ENCODE measurements at places on chromosomes 6 and 20.

DNA sequence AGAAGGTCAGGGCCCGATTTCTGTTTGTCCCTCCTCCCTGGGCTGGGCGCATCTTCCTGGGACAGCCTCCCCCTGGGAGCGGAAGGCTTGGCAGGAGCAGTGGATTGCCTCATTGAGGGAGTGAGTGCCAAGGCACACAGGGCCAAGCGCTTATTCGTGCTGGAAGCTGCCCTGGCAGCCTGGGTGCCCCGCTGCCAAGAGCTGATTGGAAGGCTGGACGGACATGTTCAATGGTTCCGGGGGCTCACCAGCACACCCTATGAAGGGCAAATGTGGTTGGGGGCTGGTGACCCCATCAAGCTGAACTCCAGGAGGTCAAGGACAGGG is 10.3 kb upstream of the ZNF831 start:
- no peak for DNase-seq

DNA sequence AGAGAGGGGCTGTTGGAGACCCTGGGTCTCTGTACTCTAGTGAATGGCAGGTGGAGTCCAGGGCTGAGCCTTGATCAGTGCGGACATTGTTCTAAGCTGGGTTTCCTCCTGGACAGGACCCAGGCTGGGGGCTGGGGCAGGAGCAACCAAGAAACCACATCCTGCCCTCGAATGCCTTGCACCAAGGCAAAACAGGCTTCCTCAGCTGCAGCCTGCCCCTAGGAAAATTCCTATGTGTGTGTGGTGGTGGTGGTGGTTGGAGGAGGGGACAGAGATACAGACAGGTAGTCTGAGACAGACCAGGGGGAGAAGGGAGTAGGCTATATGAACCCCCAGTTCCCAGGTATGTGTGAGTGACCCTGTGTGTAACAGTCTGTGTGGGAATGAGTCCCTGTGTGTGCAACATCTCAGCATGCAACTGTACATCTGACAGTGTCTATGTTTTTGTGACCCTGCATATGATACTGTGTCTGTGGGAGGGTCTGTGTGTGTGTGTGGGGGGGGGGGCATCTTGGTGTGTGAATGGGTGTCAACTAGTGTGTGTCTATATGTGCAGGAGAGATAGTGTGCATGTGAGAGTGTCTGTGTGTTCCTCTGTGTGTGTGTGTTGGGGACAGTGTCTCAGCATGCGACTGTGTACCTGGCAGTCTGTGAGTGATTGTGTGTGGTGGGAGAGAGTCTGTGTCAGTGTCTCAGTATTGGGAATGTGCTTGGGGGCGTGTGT is 3.0 kb downstream of the GLP1R start:
- no peak for DNase-seq

GRCh38 chr20:39784693-39785092 is 822.5 kb downstream of the DHX35 start:
- DNase-seq: no peak

DNA sequence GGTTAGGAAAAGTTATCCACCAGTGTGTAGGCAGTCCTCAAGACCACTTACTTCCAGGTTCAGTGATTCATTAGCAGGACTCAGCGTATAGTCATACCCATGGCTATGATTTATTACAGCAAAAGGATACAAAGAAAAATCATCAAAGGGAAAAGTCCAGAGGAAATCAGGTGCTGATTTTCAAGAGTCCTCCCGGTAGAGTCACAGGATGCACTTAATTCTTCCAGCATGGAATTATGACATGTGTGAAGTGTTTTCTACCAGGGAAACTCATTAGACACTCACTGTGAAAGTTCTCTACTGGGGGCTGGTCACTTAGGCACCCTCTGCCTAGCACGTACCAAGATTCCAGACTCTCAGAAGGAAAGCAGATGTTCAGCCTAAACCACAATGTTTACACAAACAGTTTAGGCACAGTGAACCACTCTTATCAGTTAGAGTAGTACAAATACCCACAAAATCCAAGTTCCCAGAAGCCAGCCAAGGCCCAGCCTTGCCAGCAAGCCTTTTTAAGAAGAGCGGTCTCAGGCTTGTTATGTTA is 10.2 kb downstream of the WFDC3 start:
- DNase-seq: peak; percentile 68

- no peak for DNase-seq
Measured at GRCh38 chr6:17912521-17912920, 74.9 kb downstream of the KIF13A start.

DNA sequence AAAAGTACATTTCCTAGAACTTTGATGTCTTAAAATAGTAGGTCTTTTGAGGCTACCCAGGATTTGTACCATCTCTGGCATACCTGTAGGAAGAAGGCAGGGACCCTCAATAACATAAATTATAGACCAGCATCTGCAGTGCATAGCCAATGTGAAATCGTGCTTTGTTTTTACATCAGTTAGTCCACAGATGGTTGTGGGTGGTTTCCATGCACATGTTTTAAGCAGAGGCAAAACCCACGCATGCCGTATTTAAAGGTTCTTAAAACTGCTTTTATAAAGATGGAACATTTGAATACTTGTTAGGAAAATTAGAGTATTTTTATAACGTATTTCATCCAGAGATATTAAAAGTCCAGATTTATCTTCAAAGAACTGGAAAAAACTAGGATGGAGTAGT is 66.3 kb downstream of the SH3BGRL2 start:
- DNase-seq: no peak

- DNase-seq: no peak
Measured at GRCh38 chr6:144660561-144661115, 375.5 kb downstream of the UTRN start.

- DNase-seq: peak; percentile 17
Measured at GRCh38 chr20:32189691-32190615, 17.6 kb downstream of the PLAGL2 start.

- no peak for DNase-seq
Measured at GRCh38 chr6:54108271-54108670, 3.0 kb upstream of the MLIP start.

DNA sequence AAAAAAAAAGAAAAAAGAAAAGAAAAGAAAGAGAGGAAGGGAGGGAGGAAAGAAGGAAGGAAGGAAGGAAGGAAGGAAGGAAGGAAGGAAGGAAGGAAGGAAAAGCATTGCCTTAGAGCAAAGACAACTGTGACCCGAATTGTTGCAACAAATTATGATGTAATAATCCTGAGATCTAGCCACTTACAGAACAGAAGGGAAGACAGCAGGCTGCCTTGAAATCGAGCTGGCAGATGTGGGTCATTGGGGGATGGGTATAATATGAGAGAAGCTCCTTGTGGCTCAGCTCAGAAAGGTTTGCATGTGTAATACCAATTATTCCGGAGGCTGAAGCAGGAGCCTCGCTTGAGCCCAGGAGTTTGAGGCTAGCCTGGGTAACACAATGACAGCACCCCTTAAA is 208.1 kb upstream of the PROKR2 start:
- no peak for DNase-seq

DNA sequence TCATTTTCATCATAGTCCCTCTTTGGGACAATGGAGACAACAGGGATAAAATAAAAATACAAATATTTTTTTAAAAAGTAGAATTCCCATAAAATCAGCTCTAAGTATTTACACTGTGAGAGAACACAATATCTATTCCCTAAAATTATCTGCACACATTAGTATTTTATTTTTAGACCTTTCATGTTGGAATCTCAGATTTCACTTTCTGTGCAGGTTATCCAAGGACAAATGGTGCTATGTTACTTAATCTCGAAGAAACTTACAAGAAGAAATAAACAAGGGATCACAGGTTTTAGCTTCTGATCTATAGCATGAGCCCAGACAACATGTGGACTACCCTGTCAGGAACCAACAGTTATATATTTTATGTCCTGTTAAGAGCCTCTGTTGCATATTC is 23.0 kb upstream of the LYRM2 start:
- no peak for DNase-seq

DNA sequence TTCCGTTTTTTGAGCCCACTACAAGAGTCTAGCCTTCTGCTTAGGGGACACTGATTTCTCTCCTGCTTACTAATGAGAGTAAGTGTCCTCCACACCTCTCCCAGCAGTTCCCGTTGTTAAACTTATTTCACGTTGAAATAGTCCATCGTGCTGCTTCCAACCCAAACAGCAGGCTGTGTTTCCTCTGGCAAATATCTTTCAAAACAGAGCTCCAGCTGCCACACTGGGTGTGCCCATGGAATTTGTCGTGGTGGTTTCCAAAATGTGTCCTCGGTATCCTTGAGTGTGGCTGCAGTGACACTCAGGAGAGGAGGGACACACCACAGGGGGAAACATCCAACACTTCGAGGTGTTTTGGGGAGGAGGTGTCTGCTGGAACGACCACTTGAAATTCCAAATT is 176.5 kb upstream of the RALGAPA2 start:
- DNase-seq: no peak

- no peak for DNase-seq
Measured at GRCh38 chr6:146595972-146596731, 2.6 kb upstream of the ADGB start.

GRCh38 chr6:7107578-7108195 is at the start of gene RREB1:
RREB1 (plus strand) TSS chr6:7107961; CDS start chr6:7181912, 73,951 bp downstream.
- no peak for DNase-seq

DNA sequence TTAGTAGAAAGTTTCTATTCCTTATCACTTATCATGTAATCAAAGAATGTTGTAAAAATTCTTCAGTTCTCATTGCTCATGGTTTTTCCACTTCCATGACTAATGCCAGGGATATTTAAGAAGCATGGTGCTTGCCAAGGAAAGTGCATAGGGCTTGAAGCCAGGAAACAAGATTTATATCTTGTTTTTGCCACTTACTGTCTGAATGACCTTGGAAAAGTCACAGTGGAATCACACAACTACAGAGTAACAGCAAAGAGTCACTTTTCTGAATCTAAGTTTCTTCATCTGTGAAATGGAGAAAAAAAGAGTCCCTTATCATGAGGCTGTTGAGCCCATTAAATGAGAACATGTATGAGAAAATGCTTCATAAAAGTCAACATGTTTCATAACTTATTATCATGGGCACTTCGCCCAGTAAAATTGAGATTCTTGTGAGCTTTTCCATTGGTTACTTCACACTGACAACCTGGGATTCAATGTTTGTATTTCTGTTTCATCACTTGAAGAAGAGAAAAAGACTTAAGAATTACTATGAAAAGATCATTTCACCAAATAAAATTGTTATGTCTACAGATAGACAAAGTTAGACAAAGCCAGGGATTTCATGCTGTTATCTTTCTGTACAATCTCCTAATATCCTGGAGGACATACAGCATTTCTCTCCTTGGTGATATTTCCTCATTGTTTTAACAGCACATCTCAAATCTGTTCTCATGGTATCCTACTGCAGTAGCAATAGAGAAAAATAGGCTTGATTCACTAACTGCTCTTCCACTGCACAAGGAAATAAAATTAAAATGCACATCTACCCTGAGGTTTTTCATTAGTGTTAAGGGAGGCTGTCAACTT is 7.6 kb upstream of the BMP5 start:
- peak; percentile 40 for DNase-seq

GRCh38 chr20:33482581-33482980 is 7.3 kb upstream of the CBFA2T2 start:
- DNase-seq: no peak

DNA sequence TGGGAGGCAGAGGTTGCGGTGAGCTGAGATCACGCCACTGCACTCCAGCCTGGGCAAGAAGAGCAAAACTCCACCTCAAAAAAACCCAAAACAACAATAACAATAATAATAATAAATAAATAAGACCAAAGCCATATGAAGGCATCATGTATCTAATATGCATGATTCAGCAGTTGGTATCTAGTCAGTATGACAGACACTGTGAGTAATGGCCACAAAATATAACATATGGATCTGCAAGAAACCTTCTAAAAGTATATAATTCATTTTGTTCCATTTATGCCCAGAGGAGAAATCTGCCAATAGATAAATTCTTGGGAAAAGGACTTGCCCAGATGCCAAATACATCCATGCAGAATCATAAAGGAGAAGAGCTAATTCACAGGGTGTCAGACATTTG is 252.3 kb downstream of the BTBD9 start:
- DNase-seq: no peak

- no peak for DNase-seq
Measured at GRCh38 chr6:80674669-80675068, 568.2 kb downstream of the BCKDHB start.

DNA sequence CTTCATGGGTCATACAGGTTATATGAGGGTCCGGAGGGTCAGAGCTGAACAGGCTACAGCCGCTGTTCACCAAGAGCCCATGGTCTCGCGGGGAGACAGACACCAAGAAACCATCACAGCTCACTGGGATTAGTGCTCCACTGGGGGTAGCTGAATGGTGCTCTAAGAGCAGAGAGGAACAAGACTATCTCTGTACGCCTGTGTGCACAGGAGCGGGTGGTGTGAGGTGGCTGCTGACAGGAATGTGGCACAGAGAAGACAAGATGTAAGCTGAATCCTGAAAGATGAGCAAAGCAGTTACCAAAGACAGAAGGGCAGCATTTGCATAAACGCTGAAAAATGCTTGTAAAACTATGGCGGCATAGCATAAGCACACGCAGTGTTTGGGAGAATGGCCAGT is 139.1 kb downstream of the GMPR start:
- DNase-seq: no peak

GRCh38 chr6:130366107-130367005 is 539 bp downstream of the TMEM200A start:
- peak; percentile 36 for DNase-seq

- DNase-seq: no peak
Measured at GRCh38 chr6:20800229-20800628, 266.0 kb downstream of the CDKAL1 start.

- peak; percentile 28 for DNase-seq
Measured at GRCh38 chr20:5696011-5696559, 54.1 kb upstream of the SHLD1 start.

DNA sequence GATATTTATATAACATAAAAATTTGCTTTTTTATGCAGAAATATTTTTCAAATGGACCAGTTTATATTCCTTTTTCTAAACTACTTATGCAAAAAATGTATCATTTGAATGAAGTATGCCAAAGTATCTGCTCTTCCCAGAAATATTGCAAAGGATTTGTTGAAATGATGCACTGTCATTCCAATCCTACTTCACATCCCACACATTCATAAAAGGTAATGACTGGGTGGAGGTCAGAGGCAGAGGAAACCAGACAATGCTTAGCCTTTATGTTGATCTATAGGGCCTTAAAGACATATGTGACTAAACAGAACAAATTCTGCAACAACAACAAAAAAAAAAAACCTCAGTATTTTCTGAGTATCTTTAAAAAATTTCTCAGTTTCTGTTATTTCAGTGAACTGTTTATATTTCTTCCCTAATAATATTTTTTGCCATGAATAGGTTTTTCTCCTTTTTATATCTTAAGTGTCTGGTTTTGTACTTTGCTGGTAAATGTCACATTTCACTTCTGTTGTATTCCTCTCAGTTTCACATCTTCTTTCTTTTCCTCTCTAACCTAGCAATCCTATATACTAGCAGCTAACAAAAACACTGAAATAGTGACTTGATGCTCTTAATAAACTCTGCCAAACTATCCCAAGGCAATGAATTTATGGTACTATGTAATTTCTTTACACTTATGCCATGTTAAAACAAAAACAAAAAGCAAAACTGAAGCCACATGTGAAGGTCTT is 374.1 kb downstream of the BCKDHB start:
- DNase-seq: no peak

GRCh38 chr20:35461620-35462019 is 6.2 kb downstream of the CEP250 start:
- no peak for DNase-seq

- DNase-seq: no peak
Measured at GRCh38 chr20:6178537-6178936, 55.7 kb upstream of the FERMT1 start.

GRCh38 chr6:35519313-35520015 is 6.8 kb upstream of the TULP1 start:
- no peak for DNase-seq
